ENCODE measurements at places on chromosomes 12 and 14.

GRCh38 chr12:122726080-122726558 is 4.5 kb downstream of the HCAR1 start:
- no peak for DNase-seq

DNA sequence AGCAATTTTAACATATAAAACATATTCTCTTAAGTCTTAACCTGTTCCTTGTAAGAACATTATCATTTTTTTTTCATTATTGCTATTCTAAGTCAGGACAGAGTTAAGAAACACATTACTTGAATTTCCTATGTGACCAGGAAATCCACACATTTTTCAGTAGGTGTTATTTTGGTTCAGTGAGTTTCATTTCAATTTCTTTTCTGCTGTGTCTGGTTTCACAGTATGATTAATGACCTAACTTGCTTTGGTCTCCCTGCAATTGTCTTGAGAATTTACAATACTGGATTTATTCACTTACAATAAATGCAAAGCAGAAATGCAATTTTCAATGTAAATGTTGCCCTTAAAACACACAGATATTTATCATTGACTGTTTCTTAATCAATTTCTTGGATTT is 396.9 kb upstream of the TMTC1 start:
- DNase-seq = no peak

DNA sequence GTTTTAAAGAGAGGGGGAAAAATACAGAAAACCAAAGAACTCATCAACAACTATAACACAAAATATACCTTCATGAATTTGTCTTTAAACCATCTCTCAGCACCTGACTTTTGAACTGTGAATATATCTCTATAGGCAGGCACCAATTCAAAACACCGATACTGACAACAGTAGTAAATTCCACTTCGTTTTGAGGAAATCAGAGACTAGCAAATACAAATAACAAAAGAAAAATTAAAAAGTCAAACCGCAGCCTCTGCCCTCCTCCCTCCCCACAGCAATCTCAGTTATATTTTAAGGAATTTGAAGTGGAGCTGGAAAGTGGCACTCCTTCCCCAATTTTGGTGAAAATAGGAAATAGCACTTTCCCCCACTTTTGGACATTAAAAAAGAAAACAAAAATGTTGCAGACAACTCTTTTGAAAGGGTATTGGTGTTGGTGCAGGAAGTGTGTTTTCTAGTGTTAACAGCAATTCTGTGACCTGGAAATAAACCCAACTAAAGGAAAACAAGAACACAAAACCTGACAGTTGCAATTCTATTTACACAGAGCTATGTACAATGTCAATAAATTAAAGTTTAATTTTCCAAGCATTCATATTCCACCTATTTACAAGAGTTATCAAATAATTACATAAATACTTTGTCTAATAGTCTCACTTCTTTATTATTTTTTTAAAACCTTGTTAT is 13.5 kb downstream of the TBX3 start:
- no peak for DNase-seq

DNA sequence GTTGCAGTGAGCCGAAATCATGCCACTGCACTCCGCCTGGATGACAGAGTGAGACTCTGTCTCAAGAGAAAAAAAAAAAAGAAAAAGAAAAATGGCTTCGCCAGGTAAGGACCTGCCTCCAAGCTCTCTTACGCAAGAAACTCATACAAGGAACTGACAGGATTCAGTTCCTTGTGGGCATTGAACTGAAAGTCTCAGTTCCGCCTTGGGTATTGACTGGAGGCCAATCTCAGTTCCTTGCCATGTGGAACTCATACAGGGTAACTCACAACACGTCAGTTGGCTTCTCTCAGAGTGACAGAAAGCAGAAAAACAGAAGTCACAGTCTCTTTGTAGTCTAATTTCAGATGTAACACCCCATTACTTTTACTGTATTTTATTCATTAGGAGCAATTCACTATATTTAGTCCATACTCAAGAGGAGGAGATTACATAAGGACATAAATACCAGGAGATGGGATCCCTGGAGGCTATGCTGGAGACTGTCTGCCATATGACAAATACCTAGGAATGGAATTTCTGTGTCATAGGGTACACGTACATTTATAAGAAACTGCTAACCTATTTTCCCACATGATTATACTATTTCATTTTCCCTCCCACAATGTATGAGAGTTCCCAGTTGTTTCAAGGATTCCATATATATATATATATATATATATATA is 11.4 kb upstream of the NOPCHAP1 start:
- no peak for DNase-seq

- no peak for DNase-seq
Measured at GRCh38 chr12:130026608-130027176, 122.9 kb upstream of the TMEM132D start.

DNA sequence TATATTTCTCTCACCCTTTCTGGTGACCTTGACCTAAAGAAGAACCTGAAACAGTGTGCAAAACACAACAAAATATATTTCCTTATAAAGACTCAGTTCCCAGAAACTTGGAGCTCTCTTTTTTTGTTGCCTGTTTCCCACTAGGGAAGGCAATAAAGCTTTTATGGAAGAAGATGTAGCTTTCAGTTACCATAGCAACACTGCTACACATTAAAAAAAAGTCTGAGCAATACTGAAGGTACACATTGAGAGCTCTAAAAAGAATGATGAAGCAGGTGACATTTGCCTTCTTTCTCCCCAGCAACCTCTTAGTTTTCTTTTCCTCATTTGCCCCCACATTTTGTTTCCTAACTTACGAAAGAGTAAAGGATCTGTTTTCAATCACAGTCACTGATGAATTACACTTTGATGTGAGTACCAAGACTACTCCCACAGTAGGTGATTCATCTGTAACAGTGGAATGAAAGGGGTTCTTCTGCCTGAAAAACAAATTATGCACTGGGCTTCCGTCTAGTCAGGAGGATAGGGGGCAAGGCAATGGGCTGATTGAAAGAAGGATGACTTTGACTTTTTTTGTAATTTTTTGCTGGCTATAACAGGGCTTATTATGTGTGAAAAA is 1.1 kb upstream of the CATSPERB start:
- DNase-seq = no peak

DNA sequence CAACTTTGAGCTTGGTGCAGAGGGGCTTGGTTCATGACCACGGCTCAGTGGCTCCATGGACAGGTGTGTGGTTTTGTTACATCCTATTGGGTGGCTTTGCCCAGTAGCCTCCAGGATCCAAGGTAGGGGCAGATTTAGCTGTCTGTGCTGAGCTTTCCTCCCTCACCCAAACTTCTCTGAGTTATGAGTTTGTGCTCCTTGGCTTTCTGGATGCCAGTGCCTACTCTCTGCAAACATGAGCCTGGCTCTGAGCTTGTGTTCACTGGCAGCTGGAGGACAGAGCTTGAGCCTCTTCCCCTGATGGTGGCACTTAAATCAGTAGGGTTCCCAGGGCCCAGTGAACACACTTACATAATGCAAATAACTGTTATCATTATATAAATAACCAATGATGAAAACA is 45.3 kb upstream of the HECTD1 start:
- DNase-seq = no peak

GRCh38 chr14:39015360-39015961 is 87.6 kb downstream of the SEC23A start:
- no peak for DNase-seq

GRCh38 chr12:18436170-18436569 is 174.9 kb downstream of the PIK3C2G start:
- no peak for DNase-seq

GRCh38 chr12:113407931-113408600 is 4.4 kb upstream of the SDS start:
- DNase-seq = no peak

DNA sequence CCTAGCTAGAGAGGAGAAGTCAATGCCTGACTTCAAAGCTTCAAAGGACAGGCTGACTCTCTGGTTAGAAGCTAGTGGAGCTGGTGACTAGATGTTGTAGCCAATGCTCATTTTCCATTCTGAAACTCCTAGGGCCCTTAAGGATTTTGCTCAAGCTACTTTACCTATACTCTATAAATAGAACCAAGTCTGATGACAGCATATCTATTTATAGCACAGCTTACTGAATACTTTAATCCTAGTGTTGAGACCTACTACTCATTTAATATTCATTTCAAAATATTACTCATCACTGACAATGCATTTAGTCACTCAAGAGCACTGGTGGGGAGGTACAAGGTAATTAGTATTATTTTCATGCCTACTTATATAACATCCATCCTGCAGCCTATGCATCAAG is 137.2 kb upstream of the PELI2 start:
- DNase-seq = no peak

- no peak for DNase-seq
Measured at GRCh38 chr14:58749066-58749669, 111.4 kb downstream of the DACT1 start.

DNA sequence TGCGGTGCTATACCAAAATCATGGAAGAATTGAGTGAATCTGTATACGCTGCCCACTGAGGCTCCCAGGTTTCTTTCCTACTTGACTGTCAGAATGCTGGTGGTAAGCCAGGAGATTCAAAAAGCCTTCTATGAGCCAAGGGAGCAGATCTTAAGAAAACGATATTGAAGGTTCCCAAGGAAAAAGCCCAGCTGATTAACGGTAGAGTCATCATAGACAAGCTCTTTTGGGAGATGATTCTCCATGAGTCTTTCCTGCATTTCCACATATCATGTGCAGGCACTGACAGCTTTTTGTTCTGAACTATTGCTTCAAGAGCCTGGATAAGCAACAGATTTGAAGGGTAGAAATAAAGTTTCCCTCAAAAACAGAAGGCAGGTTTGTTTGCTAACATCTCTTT is 17.5 kb downstream of the SLC35F4 start:
- no peak for DNase-seq

- no peak for DNase-seq
Measured at GRCh38 chr12:83102499-83102898, 415.8 kb downstream of the TMTC2 start.

DNA sequence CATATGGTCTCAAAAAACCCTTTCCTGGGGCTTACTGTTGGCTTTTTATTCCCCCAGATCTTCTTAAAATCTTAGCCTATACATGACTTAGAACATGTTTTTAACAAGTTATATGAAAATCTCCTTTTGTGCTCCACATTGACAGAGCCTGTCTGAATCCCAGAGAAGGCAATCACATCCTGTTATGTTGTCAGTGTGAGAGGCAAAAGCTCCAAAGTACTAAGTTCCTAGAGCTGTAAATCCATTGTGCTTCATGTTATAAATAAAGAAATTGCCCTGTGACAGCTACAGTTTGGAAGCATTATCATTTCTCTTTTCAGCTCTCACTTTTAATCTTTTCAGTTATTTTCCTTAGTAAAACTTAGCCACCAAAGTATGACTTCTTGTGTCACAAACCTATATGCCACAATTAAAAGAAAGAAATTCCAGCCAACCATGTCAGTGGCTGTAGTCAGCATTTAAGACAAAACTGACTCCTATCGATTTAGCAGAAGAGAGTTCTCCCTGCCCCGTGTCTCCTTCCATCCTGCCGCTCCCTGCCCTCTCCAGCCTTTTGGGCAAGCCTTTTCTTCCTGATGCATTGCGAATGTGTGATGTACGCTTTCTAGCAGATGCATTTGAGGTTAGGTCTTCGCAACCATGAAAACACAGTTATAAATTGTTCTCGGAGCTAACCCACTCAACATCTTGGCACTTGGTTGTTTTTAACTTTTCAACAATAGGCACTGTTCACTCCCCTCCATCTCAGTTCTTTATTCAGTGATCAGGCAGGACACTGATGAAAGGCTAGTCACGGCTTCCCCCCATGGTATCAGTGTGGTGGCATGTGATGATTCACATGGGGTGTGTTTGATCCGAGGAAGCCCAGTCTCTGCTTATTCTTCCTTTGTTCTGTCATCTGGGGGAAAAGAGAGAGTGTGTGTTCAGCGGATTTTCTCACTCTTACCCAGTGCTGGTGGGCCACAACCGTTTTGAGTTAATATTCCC is 143.5 kb downstream of the SSPN start:
- DNase-seq = no peak

DNA sequence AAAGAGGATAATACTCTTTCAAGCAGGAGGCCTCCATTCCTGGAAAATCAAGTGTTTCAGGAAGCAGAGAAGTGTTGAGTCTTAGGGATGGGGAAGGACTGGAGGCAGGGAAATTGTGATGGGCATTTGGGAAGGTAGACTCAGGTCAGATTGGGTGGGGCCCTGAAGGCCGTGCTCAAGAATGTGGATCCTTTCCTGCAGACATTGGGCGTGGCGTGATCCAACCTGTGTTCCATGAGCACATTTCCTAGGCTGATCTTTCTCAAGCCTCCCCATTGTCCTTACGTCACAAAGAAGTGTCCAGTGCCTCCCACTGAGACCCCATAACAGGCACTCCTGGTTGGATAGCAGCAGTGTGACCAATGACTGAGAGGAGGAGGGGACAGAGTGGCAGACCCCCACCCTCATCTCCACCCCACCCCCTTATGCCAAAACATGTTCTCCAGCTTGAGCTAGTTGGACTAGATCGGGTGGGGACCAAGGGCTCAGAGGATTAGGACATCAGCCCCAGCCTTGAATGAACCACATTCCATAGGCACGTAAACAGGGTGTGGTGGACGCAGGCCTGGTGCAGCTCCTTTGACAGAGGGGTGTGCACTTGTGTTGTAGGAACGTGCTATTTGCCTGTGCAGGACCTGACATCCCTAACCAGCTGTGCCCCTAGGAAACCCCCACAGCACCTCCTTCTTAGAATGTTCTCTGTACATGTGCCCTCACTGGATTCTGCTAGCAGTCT is 76.8 kb downstream of the TTC9 start:
- DNase-seq = no peak

DNA sequence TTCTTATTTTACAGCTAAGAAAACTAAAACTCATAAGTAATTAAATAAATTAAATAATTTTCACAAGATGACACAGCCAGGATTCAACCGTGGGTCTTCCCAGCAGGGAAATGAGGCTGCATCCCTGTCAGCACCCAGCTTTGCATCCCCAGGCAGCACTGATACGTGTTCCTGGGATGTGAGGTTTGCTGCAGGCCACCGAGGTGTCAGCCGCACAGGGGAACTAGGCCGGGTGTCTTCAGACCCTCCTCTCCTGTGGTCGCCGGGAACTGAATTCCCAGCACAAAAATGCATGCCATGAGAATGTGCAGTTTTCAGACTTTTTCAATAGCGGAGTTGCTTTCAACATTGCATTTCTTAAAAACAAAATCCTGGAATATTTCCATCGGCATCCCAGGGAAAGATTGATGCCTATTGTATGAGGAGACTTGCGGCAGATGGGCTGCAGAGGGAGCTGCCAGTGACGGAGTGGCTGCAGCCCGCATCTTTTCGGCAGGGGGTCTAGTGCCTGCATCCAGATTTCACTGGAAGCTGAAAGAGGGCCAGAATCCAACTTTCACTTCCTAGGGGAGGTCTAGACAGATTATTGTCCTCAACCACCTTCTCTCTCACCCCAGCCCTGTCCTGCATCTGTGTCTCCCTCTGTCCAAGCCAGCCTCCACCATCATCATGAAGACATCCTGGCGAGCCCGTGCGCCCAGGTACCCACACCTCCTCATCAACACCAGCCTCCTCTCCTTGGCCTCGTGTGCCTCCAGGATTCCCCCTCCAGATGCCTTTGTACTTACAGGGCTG is 12.6 kb downstream of the LRTM2 start:
- no peak for DNase-seq

All from stimulated activated CD4-positive, alpha-beta T cell treated with anti-CD3 and anti-CD28 coated beads, Interleukin-1b, Interleukin-23, amount 100 ng/mL, for 1 hour (primary cell).